Glutamatergic neuron (in vitro differentiated cells): ENCODE measurements at places on chromosomes 1 and 21. TPM values are rescaled to one million over a fixed set of nuclear protein-coding genes. Genes with fewer than 3 reads are reported as not detected.

DNA sequence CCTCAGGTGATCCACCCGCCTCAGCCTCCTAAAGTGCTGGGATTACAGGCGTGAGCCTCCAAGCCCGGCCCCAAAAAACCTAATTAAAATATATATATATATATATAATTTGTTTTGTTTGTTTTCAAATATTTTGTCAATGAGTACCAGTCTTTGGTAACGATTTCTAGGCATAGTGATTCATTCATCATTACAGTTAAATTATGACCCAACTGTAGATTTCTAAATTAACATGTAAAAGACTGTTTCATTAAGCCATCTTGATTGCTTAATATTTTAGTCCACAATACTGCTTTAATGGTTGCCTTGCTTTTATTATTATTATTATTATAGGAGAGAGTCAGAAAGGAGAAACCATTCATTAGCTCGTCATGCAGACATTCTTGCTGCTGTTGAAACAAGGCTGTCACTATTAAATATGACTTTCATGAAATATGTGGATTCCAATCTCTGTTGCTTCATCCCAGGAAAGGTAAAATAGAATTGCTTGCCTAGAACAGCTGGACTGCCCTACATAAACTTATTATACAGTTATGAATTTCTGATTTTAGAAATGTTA is 19.9 kb downstream of the FBXO28 start:
- H3K27ac ChIP-seq, result no peak overlapping the region
- no peaks in the 10 kb centered on the region for H3K27me3 ChIP-seq
- no peak overlapping the region for H3K4me3 ChIP-seq
- H3K4me1 ChIP-seq, result no peaks in the 10 kb centered on the region

DNA sequence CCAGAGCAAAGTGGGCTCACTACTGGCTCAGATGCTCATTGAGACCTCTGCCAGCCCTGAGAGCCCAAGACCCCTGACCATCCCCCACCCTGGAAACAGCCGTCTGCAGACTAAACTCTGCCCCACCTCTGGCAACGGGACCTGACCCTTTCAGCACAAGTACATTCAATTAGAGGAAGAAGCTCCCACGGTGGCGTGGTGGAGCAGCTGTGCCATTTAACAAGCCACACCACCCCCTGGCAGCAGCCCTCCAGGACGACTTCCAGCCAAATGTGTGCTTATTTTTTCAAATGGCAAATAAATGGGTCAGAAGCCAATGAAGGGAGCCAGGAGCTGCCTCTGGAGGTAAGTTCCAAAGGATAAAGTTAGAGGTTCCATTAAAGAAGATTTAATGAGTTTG is 226.7 kb downstream of the NPHP4 start:
- H3K4me3 ChIP-seq, result no peak overlapping the region
- peaks cover 15% of the 10 kb centered on the region for H3K4me1 ChIP-seq
- H3K27ac ChIP-seq, result no peak overlapping the region
- no peaks in the 10 kb centered on the region for H3K36me3 ChIP-seq
- H3K27me3 ChIP-seq, result peaks cover 8% of the 10 kb centered on the region

- H3K4me3 ChIP-seq, result peak overlapping the region; percentile 83
- peaks cover 32% of the 10 kb centered on the region for H3K27me3 ChIP-seq
- DNase-seq, result peak; percentile 70
- peak overlapping the region; percentile 99 for H3K27ac ChIP-seq
These were observed 2.3 kb downstream of the KLHDC8A start for GRCh38 chr1:205354259-205355074.

GRCh38 chr1:183061194-183061593 is 38.0 kb downstream of the LAMC1 start:
- H3K36me3 ChIP-seq, result no peaks in the 10 kb centered on the region
- H3K27ac ChIP-seq, result no peak overlapping the region
- no peak overlapping the region for H3K4me3 ChIP-seq
- no peaks in the 10 kb centered on the region for H3K27me3 ChIP-seq

- no peak for DNase-seq
- no peak overlapping the region for H3K27ac ChIP-seq
- no peaks in the 10 kb centered on the region for H3K36me3 ChIP-seq
- H3K4me3 ChIP-seq, result no peak overlapping the region
These were observed 126.1 kb downstream of the PSMG1 start for GRCh38 chr21:39057121-39057520.

KMO gene
- not detected for total RNA-seq

DNA sequence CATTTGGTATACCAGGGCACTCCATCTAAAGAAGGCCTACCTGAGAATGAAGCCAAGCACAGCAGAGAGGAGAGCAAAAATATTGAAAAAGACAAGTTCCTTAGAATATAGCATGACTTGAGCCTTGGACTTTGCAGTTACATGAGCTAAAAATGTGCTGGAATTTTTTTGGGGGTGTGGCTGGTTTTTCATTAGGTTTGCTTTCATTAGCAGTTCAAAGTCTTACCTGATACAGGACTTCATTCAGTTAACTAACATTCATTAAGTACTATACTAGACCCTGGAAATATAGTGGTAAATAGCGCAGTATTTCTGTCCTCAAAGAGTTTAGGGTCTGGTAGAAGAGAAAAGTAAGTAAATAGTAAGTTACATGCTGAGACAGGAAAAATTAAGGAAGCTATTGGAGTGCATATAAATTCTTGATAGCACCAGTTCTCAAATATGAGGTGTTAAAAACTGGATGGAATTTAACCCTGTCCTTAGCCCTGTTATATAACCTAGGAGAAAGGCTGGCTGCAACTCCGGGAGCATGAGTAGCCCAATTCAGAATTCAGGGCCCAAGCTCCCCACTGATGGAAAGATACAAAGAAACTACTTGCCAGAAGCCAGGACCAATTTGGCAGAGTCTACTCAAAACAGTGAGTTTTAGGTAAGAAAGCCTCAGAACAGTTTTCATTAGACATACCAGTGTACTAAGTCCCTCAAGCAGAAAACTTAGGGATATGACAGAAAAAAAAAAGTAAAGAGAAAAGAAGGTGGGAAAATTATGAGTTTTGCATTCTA is 3.1 kb upstream of the DOCK7 start:
- H3K4me1 ChIP-seq, result peaks cover 15% of the 10 kb centered on the region
- H3K36me3 ChIP-seq, result no peaks in the 10 kb centered on the region
- H3K4me3 ChIP-seq, result no peak overlapping the region
- H3K27ac ChIP-seq, result no peak overlapping the region
- no peak for DNase-seq

SLAMF7 gene
- not detected for total RNA-seq

ANGPTL1 gene
- not detected for total RNA-seq

DNA sequence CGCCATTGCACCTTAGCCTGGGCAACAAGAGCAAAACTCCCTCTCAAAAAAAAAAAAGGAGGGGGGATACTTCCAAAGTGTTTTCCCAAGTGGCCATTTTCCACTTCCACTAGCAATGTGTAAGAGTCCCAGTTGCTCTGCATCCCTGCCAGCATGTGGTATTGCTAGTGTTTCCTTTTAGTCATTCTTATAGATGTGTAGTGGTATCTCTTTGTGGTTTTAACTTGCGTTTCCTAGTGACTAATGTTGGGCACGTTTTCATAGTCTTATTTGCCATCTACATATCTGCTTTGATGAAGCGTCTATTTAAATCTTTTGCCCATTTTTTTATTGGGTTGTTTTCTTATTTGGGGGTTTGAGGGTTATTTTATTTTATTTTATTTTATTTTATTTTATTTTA is 31.1 kb downstream of the INAVA start:
- no peak for DNase-seq
- H3K27me3 ChIP-seq, result peaks cover 5% of the 10 kb centered on the region
- no peak overlapping the region for H3K27ac ChIP-seq
- no peak overlapping the region for H3K4me3 ChIP-seq
- no peaks in the 10 kb centered on the region for H3K36me3 ChIP-seq
